Umbilical cord (tissue), 2 donors: ENCODE measurements at places on chromosomes 3 and 15. TPM values are rescaled to one million over a fixed set of nuclear protein-coding genes. Genes with fewer than 3 reads are reported as not detected.

The SECISBP2L gene
- total RNA-seq: 46.5 TPM

The VPS8 gene
- total RNA-seq: 75.6 TPM

The MESP1 gene
- 2.9 TPM for total RNA-seq

DNA sequence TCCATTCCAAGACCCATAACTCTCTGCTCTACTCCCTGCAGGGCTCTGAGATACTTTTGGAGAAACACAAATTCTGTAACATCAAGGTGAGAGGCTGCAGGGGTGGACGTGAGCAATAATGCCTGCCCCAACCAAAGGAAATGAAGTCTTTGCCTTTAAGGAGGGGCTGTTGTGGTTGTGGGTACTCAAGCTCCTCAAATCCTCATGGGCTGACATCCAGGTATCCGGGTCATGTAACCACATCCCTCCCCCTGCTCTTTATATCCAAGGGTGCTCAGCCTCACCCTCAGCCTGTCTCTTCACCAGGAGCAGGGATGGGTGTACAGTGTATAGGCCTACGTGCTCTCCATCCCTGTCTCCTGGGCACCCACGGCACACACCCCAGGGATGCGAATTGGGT, 32.3 kb downstream of the NOX5 start:
- no peak for DNase-seq

- DNase-seq: no peak
These were observed 29.5 kb downstream of the MKRN2 start for GRCh38 chr3:12586403-12586802.

GRCh38 chr3:197302696-197303341, 4.4 kb upstream of the DLG1 start:
- DNase-seq: no peak

GRCh38 chr3:71868876-71869275, 83.9 kb upstream of the PROK2 start:
- DNase-seq: no peak

GRCh38 chr3:120858521-120858920, 49.5 kb upstream of the STXBP5L start:
- DNase-seq: no peak

DNA sequence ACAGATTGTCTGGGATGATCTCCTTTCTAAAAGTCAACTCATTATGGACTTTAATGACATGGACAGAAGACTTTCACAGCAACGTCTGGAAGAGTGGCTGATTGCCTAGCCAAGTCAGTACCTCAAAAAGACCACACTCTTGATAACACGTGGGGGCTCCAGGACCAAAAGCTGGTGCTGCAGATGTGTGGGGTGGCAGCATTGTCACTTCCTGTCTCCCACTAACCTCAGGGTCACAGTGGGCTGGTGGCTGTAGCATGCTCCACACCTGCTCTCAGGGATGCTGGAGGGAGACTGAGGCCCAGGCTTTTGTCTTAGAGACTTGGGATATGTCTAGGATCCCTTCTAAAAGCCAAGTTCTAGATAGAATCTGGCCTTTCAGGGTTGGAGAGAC, 118.1 kb downstream of the APBA2 start:
- no peak for DNase-seq

GRCh38 chr15:57861815-57862586, 155.5 kb downstream of the POLR2M start:
- no peak for DNase-seq

GRCh38 chr3:101810022-101810418, 31.0 kb downstream of the NXPE3 start:
- DNase-seq: no peak

GRCh38 chr3:169759256-169759655, 5.6 kb downstream of the TERC start:
- DNase-seq: no peak
